ENCODE measurements at places on chromosomes 2 and 18.

DNA sequence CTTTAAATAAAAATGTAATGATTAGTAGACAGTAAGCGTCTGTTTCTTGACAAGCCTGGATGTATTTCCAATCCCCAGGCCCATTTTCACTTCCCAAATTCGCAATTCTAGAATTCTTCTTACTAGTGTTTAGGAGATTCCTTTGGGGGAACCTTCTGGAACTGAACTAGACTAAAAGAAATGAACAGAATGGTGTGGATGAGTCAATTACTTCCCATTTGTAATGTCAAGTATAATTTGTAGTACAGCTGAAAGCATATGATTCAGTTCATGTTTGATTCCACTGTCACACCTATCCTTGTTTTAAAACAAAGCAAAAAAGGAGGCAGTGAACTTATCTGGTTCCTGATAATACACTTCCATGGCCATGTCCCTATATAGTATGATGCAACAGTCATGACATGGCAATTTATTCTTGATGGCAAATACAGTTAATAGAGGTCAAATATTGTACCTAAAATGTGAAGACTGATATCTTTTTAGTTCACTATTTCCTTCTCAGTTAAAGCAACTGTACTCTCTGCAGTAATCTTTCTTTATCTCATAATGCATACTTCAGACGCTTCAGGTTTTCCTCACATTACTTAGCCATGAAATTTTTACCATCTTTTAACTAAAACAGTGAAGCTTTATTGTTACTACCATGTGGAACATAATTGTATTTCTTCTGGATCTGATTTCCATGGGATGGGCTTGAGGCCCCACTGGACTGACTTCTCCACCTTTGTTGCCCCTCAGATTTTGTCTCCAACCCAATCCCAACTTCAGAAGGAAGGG is 2.0 kb downstream of the IDH1 start:
- DNase-seq: no peak

DNA sequence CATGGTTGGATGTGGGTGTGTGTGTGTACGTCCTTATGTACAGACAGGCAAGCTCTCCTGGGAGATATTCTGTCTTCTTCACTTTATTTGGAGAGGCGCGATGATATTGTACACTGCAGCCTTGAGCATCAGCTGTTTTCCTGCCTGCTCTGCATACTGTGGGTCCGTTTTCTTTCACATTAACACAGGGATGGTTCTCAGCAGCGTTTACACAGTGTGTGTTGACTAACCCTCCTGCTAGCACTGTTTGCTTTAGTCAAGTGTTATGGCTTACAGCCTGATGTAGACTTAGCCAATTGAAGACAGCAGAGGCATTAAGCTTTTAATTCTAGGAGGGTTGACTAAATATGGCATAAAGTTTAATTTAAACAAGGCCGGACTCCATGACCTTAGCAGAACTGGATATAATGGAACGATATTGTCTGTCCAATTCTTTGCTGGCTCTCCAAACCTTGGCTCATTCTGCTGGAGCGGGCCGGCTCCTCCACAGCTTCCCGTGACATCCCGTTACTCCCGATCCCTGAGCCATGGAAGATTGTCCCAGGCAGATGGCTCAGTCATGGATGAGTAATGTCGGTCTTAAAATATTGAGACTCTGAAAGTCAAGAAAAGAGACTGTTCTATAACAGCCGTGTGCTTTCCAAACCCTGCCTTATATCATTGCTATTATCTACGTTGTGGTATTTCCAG is 134.7 kb downstream of the TPGS2 start:
- no peak for DNase-seq

DNA sequence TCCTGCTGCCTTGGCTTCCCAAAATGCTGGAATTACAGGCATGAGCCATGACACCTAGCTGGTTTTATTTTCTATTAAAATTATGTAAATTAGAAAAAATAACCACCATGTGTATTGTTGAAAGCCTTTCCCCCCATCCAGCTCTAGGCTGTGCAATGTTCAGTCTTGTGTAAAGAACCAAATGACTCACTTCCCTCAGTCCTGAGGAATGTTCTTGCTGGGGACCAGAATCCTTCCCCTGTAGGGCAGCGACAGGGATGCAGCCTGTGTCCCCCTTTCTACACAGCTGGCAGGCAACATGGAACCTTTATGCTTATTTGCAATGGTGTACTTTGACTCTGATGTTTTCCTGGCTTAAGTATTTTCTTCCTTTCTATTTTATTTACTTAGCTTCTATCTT is 29.4 kb downstream of the AOX1 start:
- DNase-seq: no peak

- no peak for DNase-seq
Measured at GRCh38 chr2:204264621-204265140, 280.6 kb upstream of the PARD3B start.

DNA sequence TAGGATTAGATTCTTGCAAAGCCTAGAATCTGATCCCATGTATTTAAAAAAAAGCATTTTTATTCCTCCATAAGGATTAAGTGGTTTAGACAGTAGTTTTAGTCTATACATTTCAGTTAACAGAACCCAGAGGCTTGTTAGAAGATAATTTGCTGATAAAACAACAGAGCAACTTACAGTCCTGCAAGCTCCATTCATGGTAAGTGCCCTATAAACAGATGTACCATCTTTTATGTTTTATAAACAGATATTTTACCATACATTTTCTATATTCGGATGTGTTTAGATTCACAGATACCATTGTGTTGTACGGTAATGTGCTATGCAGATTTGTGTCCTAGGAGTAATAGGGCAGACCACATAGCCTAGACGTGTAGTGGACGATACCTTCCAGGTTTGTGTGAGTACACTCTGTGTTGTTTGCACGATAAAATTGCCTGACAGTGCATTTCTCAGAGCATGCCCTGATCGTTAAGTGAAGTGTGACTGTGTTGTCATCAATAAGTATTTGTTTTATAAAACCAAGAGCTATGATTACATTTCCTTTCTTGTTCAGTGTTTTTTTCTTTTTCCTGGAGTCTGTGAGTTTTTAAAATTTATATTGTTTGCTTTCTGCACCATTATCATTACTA is 54.2 kb downstream of the CERS6 start:
- no peak for DNase-seq

- no peak for DNase-seq
Measured at GRCh38 chr2:105490956-105491355, 92.1 kb upstream of the FHL2 start.

DNA sequence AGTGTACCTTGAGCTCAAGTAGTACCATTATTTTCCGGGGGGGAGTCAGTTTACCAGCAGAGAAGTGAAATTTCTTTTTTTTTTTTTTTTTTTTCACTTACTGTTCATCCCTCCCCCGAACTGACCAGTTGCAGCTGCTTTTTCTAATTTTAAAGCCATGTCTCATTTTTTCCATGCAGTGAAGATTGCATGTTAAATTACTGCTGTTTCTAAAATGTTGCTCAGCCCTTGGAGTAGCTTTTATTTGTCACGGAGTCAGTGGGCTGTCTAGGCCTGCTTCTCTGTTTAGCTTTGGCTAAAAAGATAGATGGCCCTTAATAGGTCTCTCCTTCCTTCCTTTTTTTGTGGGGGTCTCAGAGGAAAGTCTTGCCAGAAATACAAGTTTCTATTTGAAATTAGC is 70.2 kb downstream of the NGEF start:
- no peak for DNase-seq
